MCF 10A (cell line): ENCODE measurements at places on chromosomes 11 and 22.

DNA sequence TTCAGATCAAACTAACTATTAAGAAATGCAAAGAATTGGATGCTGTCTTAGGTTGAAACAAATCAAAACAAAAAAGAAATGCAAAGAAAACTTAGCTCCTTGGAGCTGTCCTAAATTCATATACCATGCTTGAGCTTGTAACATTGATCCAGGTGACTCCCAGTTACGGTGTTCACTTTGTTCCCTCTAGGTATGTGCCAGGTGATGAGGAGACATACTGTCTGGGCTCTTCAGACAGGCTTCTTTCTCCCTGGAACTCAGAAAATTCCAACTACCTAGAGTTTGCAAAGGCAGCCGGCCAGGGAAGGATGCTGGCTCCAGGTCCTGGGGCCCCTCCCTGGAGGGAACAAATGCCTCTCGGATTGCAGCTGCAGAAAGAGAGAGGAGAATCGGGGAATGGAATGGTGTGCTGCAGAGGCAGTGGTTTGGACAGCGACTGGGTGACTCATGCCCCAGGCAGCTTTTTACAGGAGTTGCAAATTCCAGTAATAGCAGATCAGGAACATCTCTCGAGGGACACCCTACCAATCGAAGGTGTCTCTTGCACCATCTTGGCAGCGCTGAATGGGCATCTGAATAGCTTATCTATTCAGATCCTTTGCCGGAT lies 12.3 kb upstream of the ASPHD2 start:
- peak; percentile 78 for DNase-seq

- DNase-seq, result no peak
Observed at GRCh38 chr11:134800826-134801225, 388.8 kb upstream of the B3GAT1 start.

DNA sequence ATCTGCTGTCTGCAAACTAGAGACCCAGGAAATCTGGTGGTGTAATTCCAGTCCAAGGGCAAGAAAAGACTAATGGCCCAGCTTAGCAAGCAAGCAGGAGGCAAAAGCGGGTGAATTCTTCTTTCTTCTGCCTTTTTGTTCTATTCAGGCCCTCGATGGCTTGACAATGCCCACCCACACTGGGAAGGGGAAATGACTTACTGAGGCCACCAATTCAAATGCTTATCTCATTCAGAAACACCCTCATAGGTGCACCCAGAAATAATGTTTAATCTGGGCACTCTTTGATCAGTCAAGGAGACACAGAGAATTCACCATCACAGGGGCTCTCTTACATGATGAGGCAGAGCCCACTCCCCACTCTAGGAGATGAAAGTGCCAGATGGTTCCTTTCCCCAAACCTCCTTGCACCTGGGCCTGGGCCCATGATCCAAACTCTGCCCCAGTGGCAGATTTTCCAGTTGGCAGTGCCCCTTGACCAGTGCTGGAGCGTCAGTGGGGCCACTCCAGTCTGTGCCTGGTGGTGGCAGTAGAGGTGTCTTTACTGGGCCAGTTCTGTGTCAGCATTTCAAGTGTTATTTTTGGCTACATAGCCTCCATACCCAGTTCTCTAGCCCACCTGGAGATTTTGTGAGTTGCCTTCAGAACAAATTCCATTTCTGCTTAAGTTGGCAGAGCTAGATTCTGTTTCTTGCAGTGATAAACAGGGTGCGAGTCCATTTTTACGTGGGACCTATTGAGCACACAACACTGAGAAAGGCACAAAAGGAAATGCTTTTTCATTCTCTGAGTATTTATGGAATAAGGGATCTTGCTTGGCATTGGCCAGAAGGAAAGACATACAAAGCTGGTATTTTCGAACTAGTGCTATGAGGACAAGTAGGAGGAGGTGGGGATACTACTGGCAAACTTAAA lies 7.5 kb downstream of the ELMOD1 start:
- peak; percentile 46 for DNase-seq

GRCh38 chr11:73347067-73347466 lies 29.1 kb upstream of the RELT start:
- DNase-seq, result no peak

GRCh38 chr11:460331-461199 lies 10.5 kb downstream of the PTDSS2 start:
- no peak for DNase-seq

DNA sequence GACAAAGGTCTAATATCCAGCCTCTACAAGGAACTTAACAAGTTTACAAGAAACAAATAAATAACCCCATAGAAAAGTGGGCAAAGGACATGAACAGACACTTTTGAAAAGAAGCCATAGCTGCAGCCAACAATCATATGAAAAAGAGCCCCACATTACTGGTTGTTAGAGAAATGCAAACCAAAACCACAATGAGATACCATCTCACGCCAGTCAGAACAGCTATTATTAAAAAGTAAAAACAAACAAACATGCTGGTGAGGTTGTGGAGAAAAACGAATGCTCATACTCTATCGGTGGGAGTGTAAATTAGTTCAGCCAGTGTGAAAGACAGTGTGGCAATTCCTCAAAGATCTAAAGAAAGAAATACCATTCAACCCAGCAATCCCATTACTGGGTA lies 5.6 kb upstream of the SLC22A25 start:
- DNase-seq, result no peak

GRCh38 chr11:5042091-5042490 lies 4.2 kb upstream of the OR52J3 start:
- DNase-seq, result peak; percentile 8

DNA sequence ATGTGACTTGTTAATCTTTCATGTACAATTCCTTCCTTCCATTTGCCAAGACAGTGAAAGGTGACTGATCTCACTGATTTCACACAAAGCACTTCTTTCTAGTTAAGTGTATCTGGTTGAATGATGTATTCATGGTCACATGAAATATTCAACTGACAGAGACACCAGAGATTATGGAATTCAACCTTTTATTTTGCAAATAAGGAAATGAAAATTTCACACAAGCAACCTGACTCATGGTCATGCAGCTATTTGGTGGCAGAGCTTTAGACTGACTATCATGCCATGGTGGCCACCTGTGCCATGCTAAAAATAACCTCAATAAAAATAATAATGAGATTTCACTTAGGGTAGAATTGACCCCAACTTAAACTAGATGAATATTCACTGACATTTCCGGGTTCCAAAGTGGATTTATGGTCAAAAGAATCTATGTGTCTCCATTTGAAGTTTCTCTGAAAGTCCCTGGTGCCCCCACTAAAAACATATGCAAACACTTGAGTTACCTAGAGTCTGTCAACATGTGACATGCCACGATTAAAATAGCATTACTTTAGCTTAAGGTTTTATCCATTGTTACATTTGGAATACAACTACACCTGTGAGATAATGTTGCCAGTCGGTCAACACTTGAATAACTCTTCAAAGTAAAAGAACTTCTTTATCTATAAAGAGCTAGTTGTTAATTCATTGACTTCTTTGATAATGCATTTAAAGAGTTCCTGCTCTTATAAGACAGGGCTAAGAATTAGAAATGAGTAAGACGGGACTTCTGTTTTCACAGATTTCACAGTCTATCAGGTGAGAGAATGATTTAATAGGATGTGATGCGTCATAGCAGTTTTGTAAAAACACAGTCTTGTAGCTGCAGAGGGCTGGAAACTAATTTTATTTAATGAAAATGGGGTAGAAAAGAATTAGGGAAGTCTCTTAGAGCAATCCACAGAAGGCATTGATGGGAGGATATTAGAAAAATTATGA lies 94.6 kb upstream of the OR9G4 start:
- no peak for DNase-seq

GRCh38 chr11:25485315-25485714 lies 846.6 kb upstream of the ANO3 start:
- DNase-seq, result no peak

- no peak for DNase-seq
Observed at GRCh38 chr22:50481440-50482106, at the start of gene ADM2. Gene ADM2 (plus strand): TSS chr22:50481543. CDS start chr22:50481848, 305 bp downstream.

DNA sequence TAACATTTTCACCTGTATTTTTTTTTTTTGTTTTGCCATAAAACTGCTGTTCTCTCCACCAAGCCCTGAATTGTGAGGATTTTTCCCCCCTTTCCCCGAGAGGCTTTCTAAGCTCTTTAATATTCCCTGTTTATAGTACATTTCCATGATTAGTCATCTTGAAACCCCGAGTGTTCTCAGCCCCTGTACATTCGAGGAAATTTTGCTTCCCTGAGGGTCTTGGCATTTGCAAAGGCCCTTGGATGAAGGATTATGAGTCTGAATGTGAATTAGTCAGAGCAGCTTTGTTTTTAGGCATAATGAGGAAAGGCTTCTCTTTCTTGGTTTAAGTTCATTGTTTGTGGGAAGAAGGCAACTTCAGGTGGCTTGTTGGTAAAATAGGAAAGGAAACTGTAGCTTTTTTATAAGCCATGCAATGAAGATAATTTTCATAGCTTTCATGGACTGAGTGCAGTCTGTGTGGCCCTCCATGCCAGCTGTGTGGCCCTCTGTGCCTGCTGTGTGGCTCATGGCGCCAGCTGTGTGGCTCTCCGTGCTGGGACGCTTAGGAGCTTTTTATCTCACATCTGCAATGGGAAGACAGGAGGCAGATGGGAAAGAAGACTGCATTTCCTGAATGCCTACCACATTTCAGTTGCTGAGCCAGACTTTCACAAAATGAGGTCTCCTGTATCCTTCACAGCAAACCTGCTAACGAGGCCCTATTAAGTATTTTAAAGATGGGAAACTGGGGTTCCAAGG lies 129.0 kb downstream of the TEAD1 start:
- DNase-seq, result peak; percentile 63

GRCh38 chr11:96134602-96135001 lies 208.4 kb downstream of the MAML2 start:
- no peak for DNase-seq

GRCh38 chr11:33257897-33258630 lies 883 bp downstream of the HIPK3 start:
- DNase-seq, result peak; percentile 92

DNA sequence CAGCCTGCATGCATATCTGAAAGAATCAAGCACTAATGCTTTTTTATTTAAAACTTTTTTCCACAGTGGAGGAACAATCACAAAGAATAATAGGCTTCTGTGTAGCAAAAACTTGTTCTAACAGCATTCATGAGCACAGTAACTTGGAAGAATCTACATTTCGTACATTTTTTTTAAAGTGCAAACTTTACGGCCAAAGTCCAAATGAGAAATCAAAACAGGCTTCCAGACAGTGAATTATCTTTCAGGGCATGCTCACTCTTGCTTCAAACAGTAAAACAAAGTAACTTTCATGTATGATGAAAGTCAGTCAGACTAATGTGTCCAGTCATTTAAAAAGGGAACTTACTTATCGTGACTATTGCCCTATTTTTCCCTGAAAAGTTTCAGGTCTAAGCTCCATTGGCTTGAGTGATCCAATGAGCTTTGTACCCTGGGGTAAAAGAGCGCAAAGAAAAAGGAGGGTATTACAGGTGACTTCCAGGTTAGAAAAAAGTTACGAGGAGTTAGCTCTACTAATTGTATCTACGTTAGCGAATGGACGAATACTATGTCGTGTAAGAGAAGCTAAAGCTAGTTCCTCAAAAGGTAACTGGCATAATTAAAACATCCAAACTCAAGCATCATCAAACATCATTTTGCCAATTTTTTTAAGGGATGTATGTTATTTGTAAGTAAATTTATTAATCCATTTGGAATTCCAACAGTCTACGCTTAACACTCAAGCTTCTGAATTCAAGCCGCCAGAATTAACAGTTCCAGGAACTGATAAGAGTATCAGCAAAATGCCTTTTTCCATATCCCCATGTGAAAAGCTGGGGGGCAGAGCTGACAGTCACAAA lies 1.7 kb downstream of the PICALM start:
- DNase-seq, result peak; percentile 37

- DNase-seq, result peak; percentile 36
Observed at GRCh38 chr11:124740277-124740882, 638 bp downstream of the NRGN start.

- no peak for DNase-seq
Observed at GRCh38 chr11:6229911-6230310, 4.5 kb downstream of the FHIP1B start.

DNA sequence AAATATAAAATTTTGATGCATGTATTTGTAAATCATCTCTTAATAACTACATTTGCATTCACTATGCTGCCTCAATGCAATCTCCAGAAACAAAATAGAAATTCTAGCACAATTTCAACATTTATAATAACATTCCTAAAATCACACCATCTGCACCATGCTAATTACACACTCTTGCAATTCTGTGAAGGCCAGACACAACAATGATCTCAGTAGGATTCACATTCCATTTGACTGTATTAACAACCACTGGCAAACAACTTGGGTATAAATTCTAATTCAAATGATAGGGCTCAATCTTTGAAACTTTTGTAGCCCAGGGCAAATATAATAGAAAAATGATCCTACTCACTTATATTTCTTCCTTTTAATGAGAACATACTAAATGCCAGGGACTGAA lies 25.9 kb downstream of the RAB6A start:
- DNase-seq, result no peak

DNA sequence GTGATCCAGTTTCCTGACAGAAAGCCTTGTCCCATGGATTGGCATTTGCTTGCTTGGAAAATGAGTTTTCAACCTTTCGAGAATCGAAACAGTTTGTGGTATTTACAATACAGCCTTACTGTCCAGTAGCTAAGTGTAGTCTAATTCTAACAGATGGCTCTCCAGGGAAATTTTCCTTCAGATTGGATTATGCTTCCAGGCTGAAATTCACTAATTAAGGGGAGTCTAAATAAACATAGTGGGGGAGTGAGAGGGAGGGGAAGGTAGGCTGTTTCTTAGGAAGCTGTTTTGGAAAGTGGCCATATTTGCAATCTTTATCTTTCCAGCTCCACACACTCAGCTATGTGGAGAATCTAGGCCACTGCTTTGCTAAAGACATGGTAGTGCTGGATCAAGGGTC lies 81.3 kb downstream of the SYT9 start:
- no peak for DNase-seq

DNA sequence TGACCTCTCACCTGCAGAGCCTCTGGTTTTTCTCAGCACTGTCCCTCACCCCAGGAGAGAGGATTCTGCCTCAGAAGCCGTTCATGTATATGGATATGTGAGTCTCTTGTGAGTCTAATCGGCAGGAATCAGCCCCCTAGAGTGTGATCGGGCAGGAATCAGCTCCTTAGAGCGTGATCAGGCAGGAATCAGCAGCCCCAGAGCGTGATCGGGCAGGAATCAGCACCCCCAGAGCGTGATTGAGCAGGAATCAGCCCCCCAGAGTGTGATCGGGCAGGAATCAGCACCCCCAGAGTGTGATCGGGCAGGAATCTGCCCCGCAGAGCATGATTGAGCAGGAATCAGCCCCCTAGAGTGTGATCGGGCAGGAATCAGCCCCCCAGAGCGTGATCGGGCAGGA lies 80.0 kb upstream of the EIF3D start:
- no peak for DNase-seq

DNA sequence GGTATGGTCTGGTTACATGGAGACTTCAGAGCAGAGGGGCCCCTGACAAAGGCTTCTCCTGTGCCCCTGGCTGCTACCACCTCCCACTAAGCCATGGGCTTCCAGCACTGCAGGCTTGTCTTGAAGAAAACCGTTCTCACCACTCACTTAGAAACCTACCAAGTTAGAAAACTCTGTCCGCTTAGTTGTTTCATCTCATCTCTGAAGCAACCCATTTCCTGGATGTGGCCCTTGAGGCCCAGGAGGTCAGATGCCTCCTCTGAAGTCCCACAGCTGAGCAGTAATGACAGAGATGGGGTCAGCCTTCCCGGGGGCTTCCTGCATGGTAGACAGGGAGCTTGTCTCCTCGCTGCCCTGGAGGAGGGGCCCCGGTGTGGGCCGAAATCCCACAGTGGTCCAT lies 12.9 kb downstream of the CSF2RB start:
- DNase-seq, result no peak

- DNase-seq, result no peak
Observed at GRCh38 chr11:93081694-93082093, 112.2 kb downstream of the MTNR1B start.
